MM.1S (cell line): ENCODE measurements at places on chromosomes 4 and X.
A peak's percentile ranks its signal among the peaks of the same experiment; 100 is the strongest.

DNA sequence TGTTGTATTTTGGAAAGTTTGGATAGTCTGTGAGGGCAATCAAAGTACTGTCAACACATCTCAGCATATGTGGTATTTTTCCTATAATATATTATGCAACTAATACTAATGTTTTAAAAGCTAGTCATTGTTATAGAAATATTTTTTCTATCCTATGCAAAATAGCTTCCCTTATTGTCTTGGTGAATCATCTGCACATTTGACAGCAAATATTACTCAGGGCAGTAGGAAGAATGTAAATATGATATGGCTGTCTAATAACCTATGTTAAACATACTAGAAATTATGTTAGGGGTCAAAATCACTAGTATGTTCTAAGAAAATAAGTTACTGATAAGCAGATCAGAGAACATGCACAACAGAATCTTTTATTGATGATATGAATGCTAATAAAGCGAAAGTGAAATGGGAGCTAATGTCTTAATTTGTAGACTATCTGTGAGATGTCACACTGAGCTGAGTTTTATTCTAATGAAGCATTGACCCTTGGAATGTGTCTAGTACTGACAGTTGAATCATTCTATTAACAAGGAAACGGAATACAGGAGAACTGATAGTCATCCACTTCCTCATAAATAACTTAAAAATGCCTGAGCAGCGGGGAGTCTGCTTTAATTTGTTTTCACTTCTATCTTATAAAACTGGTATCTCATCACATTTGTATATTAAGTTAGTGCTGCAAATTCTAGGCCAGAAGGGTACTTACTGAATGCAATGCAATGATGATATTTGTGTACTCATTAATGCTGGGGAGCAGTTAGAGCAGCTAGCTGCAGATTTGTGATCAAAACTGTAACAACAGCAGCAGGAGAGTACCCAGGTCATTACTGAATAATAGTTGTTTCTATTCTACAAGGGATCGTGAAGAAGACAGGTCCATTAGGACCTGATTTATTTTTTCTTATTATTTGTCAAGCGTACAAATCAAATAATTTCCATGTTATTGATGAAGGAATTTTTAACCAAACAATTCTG is 440.3 kb upstream of the AADAT start:
- no peak for DNase-seq
- no peaks in the 10 kb centered on the region for H3K27me3 ChIP-seq
- H3K36me3 ChIP-seq, result no peaks in the 10 kb centered on the region
- no peaks in the 10 kb centered on the region for H3K4me1 ChIP-seq
- H3K4me3 ChIP-seq, result no peak overlapping the region

GRCh38 chrX:44778254-44778653 is 65.6 kb upstream of the DUSP21 start:
- DNase-seq, result no peak
- no peaks in the 10 kb centered on the region for H3K27me3 ChIP-seq
- H3K4me3 ChIP-seq, result no peak overlapping the region

DNA sequence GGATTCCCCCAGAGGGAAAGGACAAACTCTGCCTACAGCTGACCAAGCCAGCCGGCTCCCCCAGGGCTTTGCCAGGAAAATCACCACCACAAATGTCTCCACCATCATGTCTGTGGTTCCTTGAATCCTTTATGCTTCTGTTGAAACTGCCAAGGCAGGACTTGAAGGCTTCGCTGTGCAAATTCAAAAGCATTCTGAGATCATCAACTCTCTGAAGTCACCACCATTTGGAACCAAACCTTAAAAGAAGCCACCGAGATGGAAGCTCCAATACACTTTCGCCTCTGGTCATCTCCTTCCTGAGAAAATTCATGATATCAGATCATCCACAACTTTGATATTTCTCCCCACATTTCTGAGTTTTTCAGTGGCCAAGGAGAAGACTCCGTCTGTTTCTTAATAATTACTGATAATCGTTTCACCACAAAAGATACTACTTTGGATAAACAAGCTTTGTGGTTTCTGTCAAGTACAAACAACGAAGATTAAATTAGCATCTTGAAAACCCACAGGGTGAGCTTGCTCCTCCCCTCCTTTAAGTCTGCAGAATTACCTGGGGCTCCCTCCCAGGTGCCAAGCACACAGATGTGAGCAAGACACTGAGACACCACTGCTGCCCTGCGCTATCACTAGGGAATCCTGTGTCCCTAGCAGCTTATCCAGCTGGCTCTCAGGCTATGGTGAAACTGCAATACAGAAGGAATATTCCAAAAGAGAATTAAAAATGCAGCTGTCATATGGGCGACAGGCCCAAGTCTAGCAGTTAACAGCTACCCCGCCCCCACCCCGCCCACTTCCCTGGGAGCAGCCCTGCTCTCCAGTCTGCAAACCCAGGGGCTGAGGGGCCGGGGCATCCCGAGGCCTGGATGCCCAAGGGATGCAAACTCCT is 125.0 kb upstream of the TBL1X start:
- peak overlapping the region; percentile 44 for H3K4me3 ChIP-seq
- peaks cover 13% of the 10 kb centered on the region for H3K4me1 ChIP-seq
- no peaks in the 10 kb centered on the region for H3K27me3 ChIP-seq
- H3K27ac ChIP-seq, result peak overlapping the region; percentile 96
- no peaks in the 10 kb centered on the region for H3K36me3 ChIP-seq
- DNase-seq, result peak; percentile 86

DNA sequence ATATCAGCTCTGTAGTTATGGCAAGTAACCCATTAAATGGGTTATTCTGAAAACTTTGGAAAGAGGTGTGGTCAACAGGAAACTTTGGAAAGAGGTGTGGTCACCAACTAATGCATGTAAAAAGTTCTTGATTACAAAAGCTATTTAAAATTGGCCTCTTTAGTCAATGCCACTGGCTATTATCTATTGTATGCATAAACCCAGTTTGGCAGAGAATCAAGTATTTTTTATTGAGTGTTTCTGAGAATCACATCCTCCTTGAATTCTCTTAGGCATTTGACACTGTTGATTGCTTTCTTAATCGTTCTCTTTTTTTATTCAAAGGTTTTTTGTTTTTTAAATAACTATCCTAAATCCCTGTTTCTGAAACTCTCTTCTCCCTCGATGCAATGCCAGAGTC is 7.5 kb downstream of the P2RY4 start:
- H3K4me3 ChIP-seq, result no peak overlapping the region
- no peak for DNase-seq
- no peak overlapping the region for H3K27ac ChIP-seq
- H3K27me3 ChIP-seq, result no peaks in the 10 kb centered on the region
- H3K36me3 ChIP-seq, result no peaks in the 10 kb centered on the region
- H3K4me1 ChIP-seq, result no peaks in the 10 kb centered on the region

- no peak for DNase-seq
- no peak overlapping the region for H3K27ac ChIP-seq
- H3K27me3 ChIP-seq, result no peaks in the 10 kb centered on the region
- H3K36me3 ChIP-seq, result 0 out of 2 replicates have a peak, but pooled peaks cover 3% of the 10 kb centered on the region
Measured at GRCh38 chr4:145540235-145540634, 58.6 kb downstream of the SMAD1 start.

DNA sequence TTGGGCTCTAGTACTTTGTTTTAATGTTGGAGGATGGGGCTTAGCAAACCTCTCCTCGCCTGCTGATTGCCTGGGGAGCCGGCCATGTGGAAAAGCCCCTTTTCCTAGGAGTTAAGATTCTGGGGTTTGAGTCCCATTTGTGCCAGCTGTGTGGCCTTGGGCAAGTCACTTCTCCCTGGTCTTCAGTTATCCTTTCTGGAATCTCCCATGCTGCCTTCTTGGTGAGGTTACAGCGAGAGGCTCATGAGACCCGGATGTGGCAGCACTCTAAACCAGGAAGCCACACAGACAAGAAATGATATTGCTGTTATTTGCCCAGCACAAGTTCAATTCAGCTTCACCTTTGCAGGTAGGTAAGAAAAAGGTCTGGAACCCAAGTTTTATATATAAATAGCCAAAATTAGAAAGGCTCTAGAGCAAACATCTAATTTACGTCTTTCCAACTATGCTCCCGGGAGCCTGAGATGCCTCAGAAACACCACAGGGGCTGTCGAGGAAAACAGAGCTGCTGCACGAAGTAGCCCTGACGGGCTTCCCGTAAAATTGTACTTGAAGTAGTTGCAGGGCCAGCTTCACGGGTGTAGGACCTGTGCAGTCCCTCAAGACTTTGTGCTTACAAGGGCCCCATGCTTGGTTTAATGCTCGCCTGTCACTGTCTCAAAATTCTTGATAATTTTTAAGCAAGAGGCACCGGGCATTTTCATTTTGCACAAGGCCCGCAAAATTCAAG is 8.3 kb upstream of the SASH3 start:
- no peak overlapping the region for H3K4me3 ChIP-seq
- H3K27ac ChIP-seq, result peak overlapping the region; percentile 97; the same call in 1 of the 2 replicates
- no peak for DNase-seq
- no peaks in the 10 kb centered on the region for H3K27me3 ChIP-seq

DNA sequence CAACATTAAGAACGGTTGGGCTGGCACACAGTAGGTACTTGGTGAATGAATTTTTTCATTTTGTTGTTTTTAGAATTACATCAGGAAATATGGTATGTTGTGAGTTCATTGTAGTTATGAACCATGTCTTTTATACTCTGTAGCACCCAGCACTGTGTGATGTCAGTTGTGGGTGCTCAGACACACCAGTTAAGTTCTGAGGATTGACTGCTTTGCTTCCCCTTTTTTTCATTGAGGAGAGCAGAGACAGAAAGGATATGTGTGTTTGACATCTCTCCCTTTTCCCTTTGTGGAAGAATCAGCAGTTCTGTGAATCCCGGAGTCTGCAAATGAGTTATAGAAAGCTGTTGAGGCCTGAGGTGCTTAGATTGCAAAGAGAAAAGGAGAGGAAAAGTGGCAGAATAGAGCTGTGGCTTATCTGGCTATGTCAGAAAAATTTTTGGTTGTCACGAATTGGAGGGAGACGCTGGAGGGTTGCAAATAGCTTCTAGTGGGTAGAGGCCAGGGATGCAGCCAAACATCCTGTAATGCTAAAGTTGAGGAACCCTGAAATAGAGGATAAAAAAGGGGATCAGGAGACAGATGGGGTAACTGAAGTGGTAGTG is 13.1 kb downstream of the SMAD1 start:
- no peak for DNase-seq
- H3K36me3 ChIP-seq, result no peaks in the 10 kb centered on the region
- peaks cover 16% of the 10 kb centered on the region for H3K4me1 ChIP-seq
- no peak overlapping the region for H3K4me3 ChIP-seq
- no peak overlapping the region for H3K27ac ChIP-seq

- no peaks in the 10 kb centered on the region for H3K4me1 ChIP-seq
- DNase-seq, result peak; percentile 33
- no peaks in the 10 kb centered on the region for H3K27me3 ChIP-seq
- no peak within 1 kb of the TSS for H3K4me3 ChIP-seq
- H3K27ac ChIP-seq, result no peak within 1 kb of the TSS
Measured at GRCh38 chrX:14529290-14529989, at the start of gene GLRA2. TSS of gene GLRA2 (plus strand) at chrX:14529536. CDS start at chrX:14530058, 522 bp downstream.

DNA sequence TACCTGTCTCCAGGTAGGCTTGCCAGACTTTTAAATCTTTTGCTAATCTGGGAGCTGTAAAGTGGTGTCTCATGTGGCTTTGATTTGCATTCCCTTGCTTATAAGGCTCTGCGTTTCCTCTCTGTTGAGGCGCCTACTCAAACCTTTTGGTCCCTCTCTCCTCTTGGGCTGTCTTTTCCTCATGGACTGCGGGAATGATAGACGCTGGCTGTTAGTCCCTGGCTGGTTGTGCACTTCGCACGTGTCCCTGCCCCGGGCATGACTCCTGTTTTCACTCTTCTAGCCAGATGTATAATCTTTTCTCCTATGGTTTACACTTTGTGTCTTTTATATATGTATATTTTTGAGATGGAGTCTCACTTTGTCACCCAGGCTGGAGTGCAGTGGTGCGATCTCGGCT is 39.7 kb downstream of the RGS12 start:
- H3K4me1 ChIP-seq, result no peaks in the 10 kb centered on the region
- H3K27ac ChIP-seq, result no peak overlapping the region
- H3K36me3 ChIP-seq, result no peaks in the 10 kb centered on the region
- no peaks in the 10 kb centered on the region for H3K27me3 ChIP-seq
- DNase-seq, result no peak

- DNase-seq, result no peak
- no peaks in the 10 kb centered on the region for H3K27me3 ChIP-seq
- H3K36me3 ChIP-seq, result no peaks in the 10 kb centered on the region
- peaks cover 23% of the 10 kb centered on the region for H3K4me1 ChIP-seq
- no peak overlapping the region for H3K27ac ChIP-seq
Measured at GRCh38 chrX:65994519-65995506, 45.1 kb downstream of the VSIG4 start.

- no peak for DNase-seq
- no peaks in the 10 kb centered on the region for H3K4me1 ChIP-seq
- H3K36me3 ChIP-seq, result no peaks in the 10 kb centered on the region
- no peak overlapping the region for H3K4me3 ChIP-seq
- H3K27me3 ChIP-seq, result no peaks in the 10 kb centered on the region
- no peak overlapping the region for H3K27ac ChIP-seq
Measured at GRCh38 chr4:56302760-56303159, 84.5 kb downstream of the AASDH start.

DNA sequence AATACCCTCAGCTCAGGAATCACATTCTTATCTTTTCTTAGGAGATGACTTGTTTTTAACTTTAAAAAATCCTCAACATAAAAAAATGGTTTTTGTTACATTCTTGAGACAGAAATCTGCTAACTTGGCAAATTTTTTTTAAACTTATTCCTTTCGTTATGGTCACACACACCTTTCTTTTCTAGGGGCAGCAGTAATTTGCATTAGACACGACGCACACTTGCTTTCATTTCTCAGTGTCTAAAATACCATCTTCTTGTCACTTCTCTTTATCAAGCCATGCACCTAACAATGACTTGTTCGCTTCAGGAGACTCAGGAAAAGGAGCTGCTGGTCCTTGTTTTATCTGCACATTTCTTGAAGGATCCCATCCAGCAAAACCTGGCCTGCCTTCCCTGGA is 112.6 kb upstream of the TBL1X start:
- H3K4me3 ChIP-seq, result peak overlapping the region; percentile 54
- H3K27ac ChIP-seq, result peak overlapping the region; percentile 99
- H3K36me3 ChIP-seq, result no peaks in the 10 kb centered on the region
- peaks cover 9% of the 10 kb centered on the region for H3K4me1 ChIP-seq
- no peaks in the 10 kb centered on the region for H3K27me3 ChIP-seq

- no peak for DNase-seq
- H3K27ac ChIP-seq, result no peak overlapping the region
- no peak overlapping the region for H3K4me3 ChIP-seq
- no peaks in the 10 kb centered on the region for H3K27me3 ChIP-seq
Measured at GRCh38 chr4:87019246-87019791, 84.5 kb downstream of the AFF1 start.

DNA sequence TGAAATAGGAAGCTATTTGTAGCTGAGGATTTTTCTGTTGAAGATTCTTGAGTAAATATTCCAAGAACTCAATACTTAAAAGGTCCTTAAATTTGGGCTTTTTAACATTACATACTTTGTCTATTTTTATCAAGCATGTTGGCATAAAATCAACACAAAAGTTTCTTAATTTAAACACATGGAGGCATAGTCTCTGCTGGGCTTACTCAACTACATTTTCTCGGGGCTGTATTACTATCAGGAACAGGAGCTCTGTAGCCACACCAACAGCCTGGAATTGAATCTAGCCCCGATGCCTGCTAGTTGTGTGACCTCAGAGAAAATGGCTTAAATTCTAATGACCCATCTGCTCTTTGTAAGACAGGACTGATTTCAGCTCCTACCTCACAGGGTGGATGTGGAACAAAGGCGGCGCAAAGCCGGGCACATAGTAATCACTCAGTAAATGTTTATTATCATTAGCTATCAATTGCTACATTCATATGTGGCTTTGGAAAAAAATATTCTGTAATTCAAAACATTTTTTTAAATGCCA is 207.0 kb downstream of the NSUN7 start:
- no peak for DNase-seq
- no peak overlapping the region for H3K27ac ChIP-seq
- no peak overlapping the region for H3K4me3 ChIP-seq

- no peaks in the 10 kb centered on the region for H3K27me3 ChIP-seq
- no peaks in the 10 kb centered on the region for H3K36me3 ChIP-seq
- no peak overlapping the region for H3K27ac ChIP-seq
- H3K4me1 ChIP-seq, result no peaks in the 10 kb centered on the region
- no peak for DNase-seq
- H3K4me3 ChIP-seq, result no peak overlapping the region
Measured at GRCh38 chr4:23234716-23235115, 542.0 kb downstream of the GBA3 start.
